ENCODE measurements at places on chromosomes 1 and 21.

- DNase-seq = no peak
These were observed 187.5 kb downstream of the TPR start for GRCh38 chr1:186187601-186188000.

- DNase-seq = peak; percentile 71
These were observed at the start of gene SYT2 for GRCh38 chr1:202710070-202711045. SYT2 (minus strand) TSS chr1:202710454; CDS start chr1:202605772, 104,682 bp downstream.

DNA sequence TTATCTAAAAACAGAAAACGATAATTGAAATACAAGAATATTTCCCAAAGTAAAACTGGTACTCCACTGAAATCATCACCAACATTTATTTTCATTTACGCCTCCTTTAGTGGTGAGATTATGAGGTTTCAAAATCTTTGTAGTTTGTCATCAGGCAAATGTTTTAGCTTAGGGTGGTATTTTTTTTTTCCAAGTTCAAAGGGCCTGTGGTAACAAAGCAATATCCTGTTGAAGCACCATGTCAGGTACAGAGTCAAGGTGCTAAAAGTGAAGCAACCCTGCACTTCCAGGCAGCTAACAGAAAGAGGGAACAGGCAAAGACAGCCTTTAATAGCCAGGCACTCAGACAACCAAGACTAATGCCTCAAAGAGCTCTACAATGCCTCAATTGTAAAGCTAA lies 89.2 kb downstream of the JAK1 start:
- no peak for DNase-seq

DNA sequence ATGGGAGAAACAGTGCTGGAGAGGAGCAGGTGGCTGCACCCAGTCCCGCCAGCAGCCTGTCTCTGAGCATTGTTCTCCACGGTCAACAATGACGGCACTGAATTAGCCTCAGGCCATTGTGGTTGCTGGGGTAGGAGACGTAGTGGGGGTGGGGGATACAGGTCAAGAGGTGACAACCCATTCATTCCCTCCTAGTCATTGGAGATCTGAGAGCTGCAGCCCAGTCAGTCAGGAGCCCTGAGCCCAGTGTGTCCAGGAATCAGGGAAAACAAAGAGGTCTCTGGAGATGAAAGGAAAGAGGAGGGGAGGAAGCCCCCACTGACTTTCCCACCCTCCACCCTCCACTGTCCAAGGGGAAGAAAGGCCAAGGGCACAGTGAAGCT lies 15.3 kb downstream of the SMIM12 start:
- DNase-seq = no peak

DNA sequence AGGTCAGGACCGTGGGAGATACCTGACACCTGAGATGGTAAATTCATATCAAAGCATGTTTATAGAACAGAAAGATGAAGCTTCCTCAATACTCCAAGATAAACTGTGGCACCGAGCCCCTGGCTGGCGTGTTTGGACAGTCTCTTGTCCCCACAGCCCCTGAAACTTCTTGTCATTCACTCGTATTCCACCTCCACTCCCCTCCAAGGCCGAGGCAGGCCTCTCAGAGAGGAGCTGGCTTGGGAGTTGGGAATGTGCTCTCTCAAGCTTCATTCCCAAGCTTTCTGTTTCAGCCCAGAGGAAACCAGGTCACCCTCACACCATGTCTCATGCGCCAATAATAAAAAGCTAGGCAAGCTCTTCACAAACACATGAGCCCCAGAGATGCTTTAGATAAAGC lies 86.1 kb downstream of the NPHP4 start:
- DNase-seq = no peak

GRCh38 chr1:216807696-216808095 lies 84.5 kb upstream of the ESRRG start:
- DNase-seq = no peak

DNA sequence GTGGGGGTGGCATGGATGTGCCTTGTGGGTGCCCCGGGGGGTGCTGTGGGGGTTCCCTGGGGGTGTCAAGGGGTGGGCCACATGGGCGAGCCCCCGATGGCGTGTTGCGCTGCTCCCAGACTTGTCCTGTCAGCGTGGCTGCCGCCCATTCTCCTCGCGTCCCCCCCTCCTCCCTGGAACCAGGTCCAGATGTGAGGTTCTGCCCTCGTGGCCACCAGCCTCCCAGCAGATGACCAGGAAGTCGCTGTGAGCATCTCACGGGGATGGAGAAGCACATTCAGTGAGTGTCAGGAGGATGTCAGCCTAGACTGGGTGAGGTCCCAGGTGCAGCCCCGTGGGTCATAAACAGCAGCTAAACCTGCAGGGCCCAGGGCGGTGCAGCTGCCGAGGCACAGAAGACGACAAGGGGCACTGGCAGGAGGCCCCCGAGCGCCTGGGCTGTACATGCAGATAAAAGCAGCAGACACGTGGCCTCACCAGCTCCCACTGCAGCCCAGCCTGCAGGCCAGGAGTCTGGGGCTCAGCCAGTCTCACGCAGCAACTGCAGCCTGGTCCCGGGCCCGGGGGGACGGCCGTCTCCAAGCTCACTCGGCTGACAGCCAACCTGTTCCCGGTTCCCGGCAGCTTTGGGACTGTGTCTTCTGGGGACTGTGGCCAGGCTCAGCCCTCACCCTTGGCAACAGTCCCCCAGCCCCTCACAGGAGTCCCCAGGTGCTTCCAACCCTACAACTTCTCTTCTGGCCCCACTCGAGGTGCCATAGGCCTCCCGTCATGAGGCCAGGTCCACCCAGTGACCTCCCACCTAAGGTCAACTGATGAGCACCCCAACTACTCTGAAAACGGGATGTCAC lies 17.5 kb upstream of the COL6A2 start:
- peak; percentile 64 for DNase-seq

- no peak for DNase-seq
These were observed 10.0 kb upstream of the C1orf115 start for GRCh38 chr1:220680085-220680687.

- no peak for DNase-seq
These were observed 19.5 kb downstream of the KCNJ6 start for GRCh38 chr21:37896788-37897187.

- DNase-seq = no peak
These were observed 55.3 kb downstream of the DOP1B start for GRCh38 chr21:36211660-36212512.

DNA sequence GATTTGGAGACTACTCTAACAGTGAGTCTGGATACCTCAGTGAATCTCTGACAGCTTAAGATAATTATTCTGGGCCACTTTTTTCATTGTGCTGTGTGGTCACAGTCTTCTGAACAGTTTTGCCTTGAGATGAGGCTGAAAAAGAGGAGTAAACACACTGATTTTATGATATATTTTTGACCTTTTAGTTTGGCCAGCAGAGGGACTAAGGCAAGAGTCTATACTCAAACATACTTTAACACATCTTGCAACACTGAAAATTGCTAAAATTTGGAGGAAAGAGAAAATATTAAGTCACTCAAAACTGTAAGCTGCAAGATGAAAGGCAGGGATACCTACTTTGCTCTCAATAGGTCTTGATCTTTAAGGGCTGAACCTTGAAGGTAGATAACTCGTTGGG lies 182.7 kb downstream of the KCNT2 start:
- DNase-seq = no peak

Measured in right forelimb (tissue), 1 donor.